ENCODE measurements at places on chromosomes 5 and 9.

DNA sequence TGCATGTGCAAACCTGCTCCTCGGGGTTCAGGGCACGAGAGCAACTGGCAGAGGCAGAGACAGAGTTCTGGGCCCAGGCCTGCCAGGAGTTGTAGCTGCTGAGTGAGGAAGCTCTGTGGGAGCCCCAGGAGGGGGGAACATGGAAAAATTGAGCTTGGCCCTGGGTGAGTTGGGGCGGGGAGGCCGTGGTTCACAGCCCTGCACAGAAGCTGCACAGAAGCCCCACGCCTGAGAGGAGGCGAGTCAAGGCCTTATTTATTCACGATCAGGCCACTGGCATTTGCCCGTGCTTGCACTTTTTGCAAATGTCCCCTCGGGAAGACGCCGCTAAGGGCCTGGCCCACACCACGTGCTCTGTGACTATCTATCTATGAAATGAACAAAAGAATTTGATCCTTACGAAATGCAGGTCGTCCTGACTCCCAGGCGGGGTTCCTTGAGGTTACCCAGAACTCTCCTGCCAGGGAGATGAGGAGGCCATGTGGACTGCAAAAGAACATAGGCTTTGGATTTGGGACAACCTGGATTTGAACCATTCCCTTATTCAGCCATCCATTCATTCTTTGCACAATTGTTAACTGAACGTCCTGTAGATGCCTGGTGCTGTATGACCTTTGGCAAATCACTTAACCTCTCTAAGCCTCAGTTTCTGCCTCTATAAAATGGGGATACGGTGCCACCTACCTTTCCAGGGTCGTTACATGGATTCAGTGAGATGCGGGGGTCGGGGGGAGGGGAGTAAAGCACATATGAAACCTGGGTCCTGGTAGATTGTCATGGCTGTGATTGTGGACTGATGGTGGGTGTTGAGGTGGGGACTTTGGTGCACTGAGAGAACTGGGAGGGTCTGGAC is 17.9 kb downstream of the COL27A1 start:
- no peak for DNase-seq

DNA sequence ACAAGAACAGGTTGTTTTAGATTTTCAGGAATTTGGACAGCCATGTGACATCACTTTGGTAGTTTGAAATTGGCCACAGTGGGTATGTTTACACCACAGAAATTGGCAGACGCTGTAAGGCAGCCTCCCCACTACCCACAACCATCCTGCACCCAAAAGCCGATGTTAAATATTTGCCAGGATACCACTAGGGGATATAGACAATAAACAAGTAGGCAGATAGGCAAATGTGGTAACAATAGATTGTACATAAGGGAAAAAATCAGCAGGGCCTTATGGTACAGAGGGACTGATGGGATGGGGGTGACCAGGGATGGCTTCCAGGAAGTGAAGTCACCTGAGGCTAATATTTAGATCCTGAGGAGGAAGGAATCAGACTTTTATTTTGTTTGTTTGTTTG is 31.1 kb upstream of the DUSP1 start:
- DNase-seq = no peak

DNA sequence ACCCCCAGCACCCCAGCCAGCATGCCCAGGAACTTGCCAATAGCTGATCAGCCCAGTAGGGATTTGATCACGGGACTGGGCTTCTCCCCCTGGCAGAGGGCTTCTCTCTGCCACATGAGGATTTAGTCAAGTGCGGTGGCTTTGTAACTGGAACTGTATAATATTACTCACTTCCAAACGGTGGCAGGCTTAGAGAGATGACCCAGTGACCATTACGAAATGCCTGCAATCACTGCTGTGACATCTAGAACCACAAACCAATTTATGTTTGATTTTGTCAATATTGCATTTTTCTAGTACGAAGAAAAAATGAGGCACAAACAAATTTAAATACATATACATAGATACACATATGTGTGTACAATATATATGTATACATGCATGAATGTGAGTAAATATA is 192.1 kb downstream of the ERCC6L2 start:
- no peak for DNase-seq

- DNase-seq = no peak
These were observed at the start of gene SYNPO for GRCh38 chr5:150640311-150641005. Gene SYNPO (plus strand): TSS chr5:150640660. CDS start chr5:150648276, 7,616 bp downstream.

- no peak for DNase-seq
These were observed 69.3 kb downstream of the HSPA4 start for GRCh38 chr5:133121080-133121479.

GRCh38 chr9:130262061-130262745 is 3.4 kb upstream of the HMCN2 start:
- DNase-seq = no peak

GRCh38 chr5:156120777-156121176 is 206.2 kb upstream of the SGCD start:
- no peak for DNase-seq

DNA sequence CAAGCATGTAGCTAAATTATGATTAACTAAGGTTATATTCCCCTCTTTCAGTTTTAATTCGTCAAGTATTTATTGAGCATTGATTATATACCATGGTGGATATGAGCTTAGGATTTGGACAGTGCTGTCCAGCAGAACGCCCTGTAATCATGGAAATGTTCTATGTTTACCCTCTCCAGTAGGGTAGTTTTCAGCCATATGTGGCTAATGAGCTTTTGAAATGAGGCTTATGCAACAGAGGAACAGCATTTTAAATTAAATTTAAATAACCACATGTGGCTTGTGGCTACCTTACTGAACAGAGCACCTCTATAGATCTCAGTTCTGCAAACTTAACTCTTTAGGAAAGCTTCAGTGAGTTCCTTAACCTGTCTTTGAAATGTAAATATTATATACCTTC is 59.1 kb downstream of the JMY start:
- no peak for DNase-seq

DNA sequence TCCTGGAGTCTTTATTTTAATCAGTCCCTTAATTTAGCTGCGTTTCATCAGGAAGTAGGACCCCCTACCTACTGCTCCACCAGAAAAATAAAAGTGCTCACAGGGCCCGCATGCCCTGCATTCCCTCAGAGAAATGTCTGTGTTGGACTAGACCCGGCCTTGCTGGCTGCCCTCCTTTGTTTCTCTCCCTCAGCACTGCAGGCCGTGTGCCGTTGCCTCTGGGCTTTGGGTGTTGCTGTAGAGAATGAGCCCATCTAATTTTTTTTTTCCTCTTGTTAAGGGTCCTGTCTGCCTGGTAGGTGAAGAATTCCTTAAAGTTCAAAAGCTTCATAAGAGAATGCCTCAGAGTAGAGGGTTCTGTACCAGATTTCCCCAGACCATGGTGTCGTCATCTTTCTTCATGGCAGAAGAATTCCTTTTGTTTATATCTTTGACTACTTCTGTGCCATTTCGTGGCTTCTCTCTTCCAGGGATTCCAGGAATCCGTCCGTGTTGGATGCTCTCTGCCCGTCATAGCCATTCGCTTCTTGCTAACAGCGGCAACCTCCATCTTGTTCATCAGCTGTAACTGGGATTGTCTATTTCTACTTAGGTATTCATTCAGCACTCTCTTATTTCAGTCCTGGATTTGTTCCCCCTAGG is 49.8 kb upstream of the ANGPTL2 start:
- no peak for DNase-seq

DNA sequence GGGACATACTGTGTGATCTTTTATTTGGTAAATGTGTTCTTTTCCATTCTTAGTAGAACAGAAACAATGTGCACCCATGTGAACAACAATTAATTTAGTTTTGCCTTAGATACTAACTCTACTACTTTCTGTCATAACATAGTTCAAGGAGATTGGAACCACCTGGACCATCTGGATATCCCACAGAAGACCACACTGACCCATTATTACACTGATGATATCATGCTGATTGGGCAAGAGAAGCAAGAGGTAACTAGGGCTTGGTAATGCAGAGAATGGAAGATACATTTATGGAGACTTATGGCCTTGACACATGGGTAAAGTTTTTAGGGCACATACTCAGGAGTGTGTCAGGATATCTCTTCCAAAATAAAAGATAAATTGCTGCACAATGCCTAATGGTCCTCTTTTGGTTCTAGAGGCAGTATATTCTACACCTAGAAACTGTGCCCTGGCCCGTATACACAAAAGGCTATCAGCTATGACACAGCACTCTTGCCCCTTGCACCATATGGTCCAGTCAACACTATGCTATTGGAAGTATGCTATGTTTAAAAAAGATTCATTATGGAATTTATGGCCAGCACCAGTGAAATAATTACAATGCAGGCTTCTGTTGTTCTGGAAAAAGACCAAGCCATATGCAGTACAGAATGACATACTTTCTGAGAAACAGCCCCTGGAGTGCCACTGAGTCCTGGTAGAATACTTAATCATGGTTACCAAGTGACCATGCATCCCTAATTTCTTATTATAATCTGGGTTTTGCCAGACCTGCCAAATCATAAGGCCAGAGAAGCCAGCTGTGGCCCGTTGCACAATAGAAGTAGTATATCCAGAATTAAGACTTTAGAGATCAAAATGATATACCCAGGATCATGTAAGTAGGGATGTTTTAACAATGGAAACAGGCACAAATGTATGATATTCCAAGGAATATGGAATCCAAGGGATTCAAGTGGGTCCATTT is 41.6 kb upstream of the MROH2B start:
- DNase-seq = no peak

DNA sequence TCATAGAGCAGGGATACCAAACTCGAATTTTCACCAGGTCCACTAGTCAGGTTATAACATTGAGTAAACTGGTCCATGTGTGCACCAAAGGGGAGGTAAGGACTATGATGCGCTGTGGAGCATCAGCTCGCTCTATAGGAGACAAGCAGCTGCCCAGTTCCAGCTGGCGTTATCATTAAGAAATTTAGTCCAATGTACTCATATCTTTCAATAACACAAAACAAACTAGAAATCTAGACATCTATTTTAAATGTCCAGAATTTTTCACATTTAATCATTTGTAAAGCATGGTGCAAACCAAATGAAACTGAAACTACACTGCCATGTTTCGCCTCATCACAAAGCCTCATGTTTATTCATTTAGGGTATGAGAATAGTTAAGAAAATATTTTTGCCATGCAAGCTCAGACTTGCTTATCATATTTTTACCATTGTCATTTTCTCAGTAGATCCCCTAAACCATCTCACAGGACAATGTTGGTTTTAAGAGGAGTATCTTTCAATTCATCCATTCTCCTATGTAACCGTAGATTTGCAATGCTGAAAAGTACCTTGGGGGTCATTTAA is 50.9 kb downstream of the ZNF474 start:
- DNase-seq = no peak

DNA sequence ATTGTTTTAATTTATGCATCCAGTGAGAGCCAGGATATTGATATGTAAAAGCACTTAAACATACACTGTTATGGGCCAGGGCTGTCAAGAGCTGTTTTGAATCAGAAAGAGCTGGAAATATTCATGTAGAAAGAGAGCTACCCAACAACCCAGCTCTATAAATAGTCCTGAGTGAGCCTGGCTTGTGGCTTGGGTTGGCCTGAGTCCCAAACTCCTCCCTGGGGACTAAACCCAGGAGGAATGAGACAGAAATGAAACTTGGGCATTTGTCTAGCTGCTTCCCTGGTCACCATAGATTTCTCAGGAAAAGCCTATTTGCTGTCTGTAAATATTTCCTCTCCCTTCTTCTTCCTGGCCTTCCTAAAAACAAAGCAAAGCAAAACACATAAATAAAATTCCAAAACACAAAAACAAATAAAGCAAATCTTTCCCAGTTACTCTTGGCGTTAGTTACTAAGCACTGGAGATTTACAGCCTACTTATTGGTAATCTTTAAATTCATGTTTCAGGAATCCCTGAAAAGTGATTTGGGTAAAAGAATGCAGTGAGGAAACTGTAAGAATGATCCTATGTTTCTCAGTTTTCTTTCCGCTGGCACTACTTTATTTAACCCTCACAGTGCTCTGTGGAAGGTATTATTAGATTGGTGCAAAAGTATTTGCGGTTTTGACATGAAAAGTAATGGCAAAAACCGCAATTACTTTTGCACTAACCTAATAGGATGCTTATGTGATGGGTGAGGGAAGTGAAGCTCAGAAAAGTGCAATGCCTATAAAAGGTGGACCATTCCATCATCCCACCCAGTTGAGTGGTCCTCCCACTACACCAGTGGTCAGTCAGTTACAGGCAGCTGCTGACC is 111.8 kb downstream of the CARTPT start:
- no peak for DNase-seq

DNA sequence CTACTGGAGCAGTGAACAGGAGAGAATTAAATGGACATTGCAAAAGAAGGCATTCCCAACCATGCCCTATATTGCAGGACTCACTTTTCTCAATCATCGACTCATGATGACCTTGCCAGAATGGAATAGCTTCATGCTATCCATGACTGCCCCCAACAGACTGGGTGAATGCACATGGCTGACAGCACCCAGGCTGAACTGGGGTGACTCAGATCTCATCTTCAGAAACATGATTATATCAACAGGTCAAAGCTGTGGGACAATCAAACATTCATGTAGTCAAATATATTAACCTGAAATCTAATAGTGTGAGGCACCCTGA is 34.7 kb upstream of the MIER3 start:
- no peak for DNase-seq

GRCh38 chr5:74161170-74161569 is 479.4 kb downstream of the ENC1 start:
- DNase-seq = no peak

- DNase-seq = no peak
These were observed 49.7 kb upstream of the FST start for GRCh38 chr5:53430618-53431252.

- DNase-seq = no peak
These were observed 85.2 kb upstream of the HTR4 start for GRCh38 chr5:148739524-148739923.

DNA sequence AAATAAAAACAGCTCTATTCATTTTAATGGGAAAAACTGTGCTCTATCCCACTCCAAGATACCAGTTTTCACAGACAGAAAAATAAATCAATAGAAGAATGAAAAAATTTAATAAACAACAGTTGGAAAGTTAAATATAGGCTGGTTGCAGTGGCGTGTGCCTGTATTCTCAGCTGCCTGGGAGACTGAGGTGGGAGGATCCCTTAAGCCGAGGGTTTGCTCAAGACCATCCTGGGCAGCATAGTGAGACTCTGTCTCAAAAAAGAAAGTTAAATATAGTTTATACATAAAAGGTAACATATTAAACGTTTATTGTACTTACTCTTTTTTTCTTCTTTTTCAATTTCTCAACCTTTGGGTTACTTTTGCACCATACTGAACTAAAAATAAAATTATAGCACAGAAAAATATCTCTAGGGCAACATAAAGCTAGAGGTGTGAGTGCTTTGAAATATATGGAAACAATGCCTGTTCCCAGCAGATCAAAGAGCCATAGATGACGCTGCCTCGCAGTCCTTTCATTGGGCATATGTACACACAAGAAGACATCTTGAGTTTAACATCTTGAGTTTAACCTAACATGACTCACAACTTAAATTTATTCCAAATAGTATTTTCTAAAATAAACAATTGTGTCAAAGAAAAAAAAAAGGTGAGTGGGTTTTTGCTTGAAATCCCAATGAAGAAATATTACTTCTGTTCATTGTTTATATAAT is 25.7 kb upstream of the KLF9 start:
- no peak for DNase-seq

GRCh38 chr5:126483156-126483555 is 59.9 kb downstream of the GRAMD2B start:
- DNase-seq = no peak

Data from stimulated activated CD4-positive, alpha-beta T cell treated with anti-CD3 and anti-CD28 coated beads, Interleukin-1b, Interleukin-23, amount 100 ng/mL, for 1 hour (primary cell).